SHP77 (cell line): ENCODE measurements at places on chromosomes 2 and 18.

- no peak for DNase-seq
Measured at GRCh38 chr2:238848976-238849853, 1.3 kb downstream of the TWIST2 start.

- DNase-seq: no peak
Measured at GRCh38 chr2:38602136-38602731, 494 bp downstream of the HNRNPLL start.

GRCh38 chr2:224401641-224402342 is at the start of gene FAM124B:
Gene FAM124B (minus strand): TSS chr2:224402107. CDS start chr2:224401768, 339 bp downstream.
- DNase-seq: no peak

GRCh38 chr2:39636306-39636705 is 29.4 kb upstream of the TMEM178A start:
- no peak for DNase-seq

- peak; percentile 63 for DNase-seq
Measured at GRCh38 chr18:55588111-55588869, at the start of gene TCF4. Gene TCF4 (minus strand): TSS chr18:55588192. CDS start chr18:55587116, 1,076 bp downstream.

- no peak for DNase-seq
Measured at GRCh38 chr18:24736662-24737330, 276.4 kb downstream of the HRH4 start.

DNA sequence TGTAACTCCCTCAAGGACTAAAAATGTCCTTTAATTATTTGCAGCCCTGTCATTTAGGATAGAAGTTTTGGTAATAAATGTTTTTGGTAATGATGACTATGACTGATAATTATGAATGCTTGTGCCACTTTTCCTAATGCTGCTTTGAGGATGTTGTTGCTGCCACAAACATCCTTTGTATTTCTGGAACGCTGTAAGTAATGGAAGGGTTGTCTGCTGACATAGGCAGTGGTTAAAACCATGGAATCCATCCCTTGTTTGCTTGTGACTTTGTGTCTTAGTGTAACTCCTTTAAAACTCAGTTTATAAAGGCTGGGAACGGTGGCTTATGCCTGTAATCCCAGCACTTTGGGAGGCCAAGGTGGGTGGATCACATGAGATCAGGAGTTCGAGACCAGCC is 19.8 kb upstream of the LPIN2 start:
- DNase-seq: no peak

GRCh38 chr2:17747684-17748452 is 5.7 kb downstream of the SMC6 start:
- DNase-seq: no peak

- no peak for DNase-seq
Measured at GRCh38 chr18:63681449-63682340, 20.0 kb upstream of the SERPINB3 start.
